ENCODE measurements at places on chromosomes 5 and 9. TPM values are rescaled to one million over a fixed set of nuclear protein-coding genes. Genes with fewer than 3 reads are reported as not detected.

Gene NTNG2
- total RNA-seq: 0.83 TPM

Gene MYOZ3
- total RNA-seq: not detected

Gene SURF6
- total RNA-seq: 24.1 TPM

Gene MARCOL
- not detected for total RNA-seq

Gene IRX2
- 1.7 TPM for total RNA-seq

All from A549 treated with Hydrocortisone at 1 μM for 4 hours (cell line).